ENCODE measurements at places on chromosomes 11 and 22. TPM values are rescaled to one million over a fixed set of nuclear protein-coding genes. Genes with fewer than 3 reads are reported as not detected.

SORL1 gene
- 15.7 TPM for total RNA-seq

GATD1 gene
- 33.0 TPM for total RNA-seq

OR2AG2 gene
- total RNA-seq: not detected

- DNase-seq: no peak
Measured at GRCh38 chr11:93199616-93200015, 1.8 kb upstream of the SLC36A4 start.

DNA sequence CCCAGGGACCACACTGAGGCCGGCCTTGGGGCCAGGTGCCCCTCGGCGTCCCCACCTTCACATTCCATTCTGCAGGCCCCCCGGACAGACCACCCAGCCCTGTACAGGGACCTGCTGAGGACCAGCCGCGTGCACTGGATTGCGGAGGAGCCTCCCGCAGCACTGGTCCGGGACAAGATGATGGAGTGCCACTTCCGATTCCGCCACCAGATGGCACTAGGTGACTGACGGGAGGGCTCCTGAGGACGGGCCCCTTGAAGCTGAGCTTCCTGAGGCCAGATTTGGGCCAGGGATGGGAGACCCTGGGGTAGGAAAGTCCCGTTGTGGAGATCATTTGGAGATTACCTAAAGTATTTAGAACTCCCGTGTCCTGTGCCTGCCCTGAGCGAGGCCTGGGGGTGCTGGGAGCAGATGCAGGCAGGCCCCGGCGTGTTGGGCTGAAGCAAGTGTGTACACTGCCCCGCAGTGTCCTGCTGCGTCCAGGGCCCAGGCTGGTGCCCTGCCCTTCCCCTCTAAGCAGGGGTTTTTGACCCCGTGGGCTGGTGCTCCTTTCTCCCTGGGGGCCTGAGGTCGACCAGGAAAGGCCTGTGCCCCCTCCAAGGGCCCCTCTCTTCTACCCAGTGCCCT is 20.0 kb downstream of the TRMU start:
- DNase-seq: peak; percentile 88

DNA sequence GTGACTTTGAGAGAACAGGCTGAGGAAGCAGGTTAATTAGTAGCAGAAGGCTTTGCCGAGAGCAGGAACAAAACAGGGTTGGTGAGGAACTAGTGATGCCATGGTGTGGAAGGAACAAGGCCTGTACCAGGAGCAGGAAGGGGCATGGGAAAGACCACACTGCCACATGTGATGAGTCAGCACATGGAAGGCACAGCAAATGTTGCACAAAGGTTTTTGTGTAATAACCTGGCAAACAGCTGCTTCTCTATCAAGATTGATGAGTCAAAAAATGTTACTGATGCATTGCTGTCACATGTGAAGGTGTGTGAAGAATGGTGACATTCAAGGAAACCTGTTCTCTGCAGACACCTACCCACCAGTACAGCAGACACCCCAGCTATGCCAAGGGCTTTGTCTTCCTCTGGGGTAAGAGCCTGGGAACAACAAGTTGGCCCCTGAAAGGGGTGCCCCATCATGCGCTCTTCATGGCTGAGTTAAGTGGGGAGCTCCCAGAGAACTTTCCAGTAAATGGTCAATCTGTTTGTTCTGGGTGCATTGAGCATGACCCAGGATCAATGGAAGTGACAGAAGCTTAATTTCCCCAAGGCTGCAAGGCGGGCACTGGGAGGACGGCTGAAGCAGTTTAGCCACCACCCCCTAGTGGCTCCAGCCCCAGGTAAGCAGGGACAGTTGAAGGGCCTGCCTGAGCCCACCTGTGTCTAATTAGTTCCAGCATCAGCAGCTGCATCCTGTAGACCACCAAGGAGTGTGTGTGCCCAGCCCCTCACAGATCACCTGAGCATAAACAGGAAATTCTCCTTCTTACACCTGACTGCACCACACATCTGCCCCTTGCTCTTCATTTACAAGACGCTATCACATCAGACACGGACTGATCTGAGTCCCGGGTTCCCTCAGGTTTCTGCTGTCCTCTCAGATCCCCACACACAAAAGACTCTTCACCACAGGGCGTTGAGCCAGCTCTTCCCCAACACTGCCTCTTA is 47.6 kb downstream of the GGTLC2 start:
- no peak for DNase-seq

- DNase-seq: no peak
Measured at GRCh38 chr22:46288846-46289243, 7.8 kb upstream of the GTSE1 start.

- DNase-seq: peak; percentile 92
Measured at GRCh38 chr11:46345131-46345597, 2.1 kb upstream of the DGKZ start.

Measured in posterior vena cava (tissue), 2 donors.